ENCODE measurements at places on chromosomes 3 and 15.

DNA sequence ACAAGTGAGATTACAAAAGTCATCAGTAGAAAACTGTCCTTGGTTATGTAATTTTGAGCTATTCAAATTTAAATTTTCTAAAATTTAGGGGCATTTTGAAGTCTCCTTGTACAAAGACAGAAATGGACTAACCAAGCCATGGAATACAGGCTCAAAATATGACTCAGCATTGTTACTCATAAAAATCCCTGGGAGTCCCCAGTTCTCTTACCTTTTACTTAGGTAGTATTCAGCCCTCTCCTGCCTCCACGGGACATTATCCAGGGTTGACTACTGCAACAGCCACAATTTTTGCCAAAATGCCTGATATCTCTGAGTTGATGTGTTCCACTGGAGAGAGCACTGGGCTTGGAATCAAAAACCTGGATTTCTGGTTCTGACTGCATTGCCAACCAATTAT, 25.0 kb downstream of the CLDN18 start:
- DNase-seq, result no peak

DNA sequence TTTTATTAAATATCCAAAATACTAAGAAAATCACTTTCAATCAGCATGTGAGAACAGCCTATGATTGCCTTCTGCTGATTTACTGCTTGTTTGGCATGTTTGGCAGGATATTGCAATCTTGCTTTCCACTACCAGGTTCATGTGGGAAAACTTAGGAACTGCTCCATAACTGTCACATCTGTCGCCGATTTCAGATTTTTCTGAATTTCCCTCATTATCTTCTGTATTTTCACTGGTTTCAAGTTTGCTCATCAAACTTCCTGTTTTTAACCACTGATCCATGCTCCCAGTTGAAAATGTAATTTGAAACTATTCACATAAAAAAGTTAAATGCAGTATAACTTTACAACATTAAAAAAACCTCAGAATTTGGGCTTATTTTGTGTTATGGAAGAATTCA, 93.0 kb downstream of the NFKBIZ start:
- DNase-seq, result no peak

DNA sequence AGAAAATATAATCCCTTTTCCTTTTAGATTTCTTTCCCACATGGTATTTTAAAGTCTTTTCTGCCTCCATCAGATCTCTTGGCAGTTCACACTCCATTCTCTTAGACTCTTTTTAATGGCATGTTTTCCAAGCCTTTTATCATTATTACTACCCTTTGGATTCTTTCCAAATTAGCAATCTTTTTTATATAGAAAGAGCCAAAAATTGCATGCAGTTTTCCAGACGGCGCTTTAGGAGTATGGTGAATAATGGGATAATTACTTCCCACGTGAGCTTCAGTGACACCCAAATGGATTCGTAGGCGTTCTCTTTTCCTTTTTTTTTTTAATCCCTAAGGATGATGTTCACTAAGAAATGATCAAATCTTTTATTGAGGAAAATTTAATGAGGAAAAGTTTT, 354.8 kb upstream of the DNAJC19 start:
- DNase-seq, result no peak

GRCh38 chr15:90934256-90934948, 683 bp upstream of the UNC45A start:
- DNase-seq, result peak; percentile 79

DNA sequence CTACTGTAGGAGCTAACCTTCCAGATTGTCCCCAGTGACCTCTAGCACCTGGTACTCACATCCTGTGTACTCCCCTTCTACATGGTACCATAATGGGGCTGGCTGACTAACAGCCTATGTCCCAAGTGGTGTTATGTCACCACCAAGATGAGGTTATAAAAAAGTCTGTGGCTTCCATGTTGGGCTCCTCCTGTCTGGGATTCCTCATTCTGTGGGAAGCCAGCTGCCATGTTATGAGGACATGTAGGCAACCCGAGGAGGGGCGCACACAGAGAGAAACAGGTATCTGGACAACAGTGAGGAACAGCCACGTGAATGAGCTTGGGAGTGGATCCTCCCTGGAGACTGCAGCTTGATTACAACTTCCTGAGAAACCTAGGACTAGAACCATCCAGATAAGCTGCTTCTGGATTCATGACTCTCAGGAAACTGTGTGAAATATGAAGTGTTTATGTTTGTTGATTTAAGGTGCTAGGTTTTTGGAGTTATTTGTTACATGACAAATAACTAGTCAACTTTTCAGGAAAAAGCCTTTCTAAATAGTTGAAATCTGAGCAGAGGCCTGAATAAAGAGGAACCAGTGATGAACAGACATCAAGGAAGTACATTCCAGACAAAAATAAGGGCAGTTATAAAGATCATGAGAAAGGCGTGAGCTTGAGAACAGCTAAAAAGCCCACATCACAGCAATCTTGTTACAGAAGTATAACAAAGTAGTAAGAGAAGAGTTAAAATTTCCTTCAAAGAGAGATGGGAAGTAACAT, 21.7 kb downstream of the GOLIM4 start:
- DNase-seq, result no peak

DNA sequence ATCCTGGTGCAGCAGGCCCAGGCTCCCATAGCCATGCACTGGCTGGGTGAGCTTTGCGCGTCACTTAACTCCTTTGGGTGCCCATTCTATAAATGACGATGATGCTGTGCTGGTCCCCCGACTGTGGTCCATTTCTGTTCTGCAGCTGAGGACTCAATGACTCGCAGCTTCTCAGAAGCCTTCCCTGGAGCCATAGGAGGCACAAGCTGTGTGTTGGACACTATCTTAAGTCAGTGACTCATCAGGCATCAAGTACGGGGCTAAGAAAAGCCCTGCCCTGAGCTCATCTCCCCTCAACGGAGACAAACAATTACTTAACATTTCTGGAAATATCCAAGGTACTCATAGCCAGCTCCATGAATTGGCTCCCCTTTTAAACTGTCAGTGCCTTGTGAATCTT, 13.8 kb upstream of the MUSTN1 start:
- DNase-seq, result no peak

GRCh38 chr15:60787837-60788691, 309.1 kb upstream of the ICE2 start:
- no peak for DNase-seq

DNA sequence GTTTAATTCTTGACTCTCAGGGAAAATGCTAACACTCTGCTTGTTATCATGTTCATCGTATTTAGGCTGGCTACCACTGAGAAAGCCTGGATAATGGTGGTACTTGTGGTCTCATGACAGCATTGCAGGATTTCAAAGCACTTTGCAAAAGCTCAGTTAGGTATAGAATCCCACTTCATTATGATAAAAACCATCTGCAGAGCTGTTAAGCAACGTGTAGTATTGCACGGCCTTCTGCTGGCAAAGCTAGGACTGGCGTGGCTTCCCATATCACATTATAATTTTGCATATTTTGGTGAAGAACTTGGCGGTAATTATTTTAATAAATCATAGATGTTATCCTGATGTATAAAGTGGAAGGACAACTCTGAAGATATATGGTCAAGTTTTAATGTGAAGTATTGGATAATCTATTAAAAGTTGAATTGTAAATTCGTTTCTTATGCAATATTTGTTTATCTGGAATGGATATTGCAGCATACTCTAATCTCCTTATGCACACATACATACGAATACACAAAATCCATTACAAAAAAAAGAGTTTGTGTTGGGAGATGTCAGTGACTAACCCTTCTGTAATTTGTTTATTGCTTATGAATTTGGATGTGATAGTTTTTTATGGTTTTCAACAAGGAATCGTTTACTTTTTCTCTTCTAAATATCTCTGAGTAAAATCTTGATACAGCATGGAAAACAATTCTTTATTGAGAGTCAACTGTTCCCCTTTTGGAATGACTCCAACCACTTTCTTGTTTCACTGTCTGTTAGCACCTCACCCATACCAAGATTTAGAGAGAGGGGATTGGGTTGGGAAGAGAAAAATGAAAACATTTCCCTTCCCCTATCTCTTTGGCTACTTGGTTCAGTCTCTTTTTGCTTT, 9.2 kb downstream of the RAB8B start:
- no peak for DNase-seq

GRCh38 chr15:94141802-94142201, 89.6 kb upstream of the MCTP2 start:
- no peak for DNase-seq

- no peak for DNase-seq
These were observed 405.7 kb upstream of the MCTP2 start for GRCh38 chr15:93825682-93826081.

- DNase-seq, result no peak
These were observed 238.7 kb upstream of the P2RY1 start for GRCh38 chr3:152595975-152596821.

GRCh38 chr3:83011481-83011880, 1250.0 kb upstream of the GBE1 start:
- no peak for DNase-seq

DNA sequence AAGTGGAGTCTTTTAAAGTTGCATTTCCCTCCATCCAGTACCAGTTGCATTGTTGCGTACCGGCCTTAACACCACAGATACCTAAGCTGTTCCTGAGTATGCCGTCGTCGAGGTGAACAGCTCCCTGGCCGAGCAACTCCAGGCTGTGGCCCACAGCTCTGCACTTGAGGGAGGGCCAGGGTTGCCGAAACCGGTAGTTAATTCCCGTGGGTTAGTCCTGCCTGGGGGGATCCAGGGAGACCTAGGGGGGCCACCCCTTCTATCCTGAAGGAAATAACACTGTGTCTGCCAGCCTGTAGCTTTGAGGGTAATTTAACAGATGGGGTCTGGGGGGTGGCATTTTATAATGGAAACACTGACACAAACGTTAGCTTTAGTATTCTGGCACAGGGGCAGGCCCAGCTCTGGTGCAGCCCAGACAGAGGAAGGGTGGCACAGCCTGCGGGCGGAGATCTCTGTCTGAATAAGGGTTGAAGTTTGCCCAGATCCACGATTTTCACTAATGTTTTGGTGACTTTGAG, 60.8 kb downstream of the RGMA start:
- no peak for DNase-seq

DNA sequence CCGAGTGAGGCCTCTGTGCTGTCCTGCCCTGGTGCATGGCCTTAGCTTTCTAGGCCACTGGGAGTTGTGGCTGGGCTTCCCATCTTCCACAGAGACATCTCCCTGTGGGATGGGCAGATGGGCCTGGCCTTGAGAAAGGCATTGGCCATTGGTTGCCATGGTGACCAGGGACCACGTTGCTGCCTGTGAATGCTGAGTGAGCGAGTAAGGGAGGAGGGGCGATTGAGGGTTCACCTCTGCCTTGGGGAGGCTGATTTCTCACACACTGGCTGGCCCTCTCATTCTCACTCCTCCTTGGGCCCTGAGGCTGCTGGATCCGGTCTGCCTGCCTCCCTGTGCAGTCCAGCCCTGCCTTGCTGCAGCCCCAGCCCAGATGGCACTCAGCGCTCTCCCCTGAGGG, 26.4 kb upstream of the DOCK3 start:
- DNase-seq, result no peak

DNA sequence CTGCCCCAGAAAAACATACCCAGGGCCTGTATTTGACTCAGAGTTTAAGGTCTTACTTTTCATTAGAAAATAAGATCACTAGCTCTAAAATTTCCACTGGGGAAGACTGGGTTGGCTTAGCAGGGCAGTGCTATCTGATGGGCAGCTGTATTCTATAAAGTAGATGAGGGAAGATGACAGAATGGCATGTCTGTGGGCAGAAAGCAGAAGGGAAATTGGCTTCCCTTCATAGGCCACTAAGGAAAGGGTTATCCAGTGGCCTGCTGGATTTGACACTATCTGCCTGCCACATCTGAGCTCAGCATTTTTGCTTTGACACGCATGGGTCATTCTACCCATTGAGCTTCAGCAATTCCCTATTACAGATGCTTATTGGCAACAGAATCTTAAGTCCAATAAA, 461.3 kb upstream of the RASGRP1 start:
- no peak for DNase-seq

DNA sequence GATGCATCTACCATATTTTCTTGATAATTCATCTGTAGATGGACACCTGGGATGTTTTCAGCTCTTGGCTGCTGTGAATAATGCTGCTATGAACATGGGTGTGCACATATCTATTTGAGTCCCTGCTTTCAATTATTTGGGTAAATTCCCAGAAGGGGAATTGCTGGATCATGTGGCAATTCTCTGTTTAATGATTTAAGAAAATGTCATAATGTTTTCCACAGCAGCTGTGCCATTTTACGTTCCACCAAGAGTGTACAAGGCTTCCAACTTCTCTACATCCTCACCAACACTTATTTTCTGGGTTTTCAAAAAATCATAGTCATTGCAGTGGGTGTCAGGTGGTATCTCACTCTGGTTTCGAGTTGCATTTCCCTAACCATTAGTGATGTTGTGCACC, 64.4 kb downstream of the NSMCE3 start:
- no peak for DNase-seq

- no peak for DNase-seq
These were observed 157.9 kb downstream of the BBX start for GRCh38 chr3:107680698-107681097.

- no peak for DNase-seq
These were observed 34.3 kb upstream of the PARP14 start for GRCh38 chr3:122646146-122646988.

DNA sequence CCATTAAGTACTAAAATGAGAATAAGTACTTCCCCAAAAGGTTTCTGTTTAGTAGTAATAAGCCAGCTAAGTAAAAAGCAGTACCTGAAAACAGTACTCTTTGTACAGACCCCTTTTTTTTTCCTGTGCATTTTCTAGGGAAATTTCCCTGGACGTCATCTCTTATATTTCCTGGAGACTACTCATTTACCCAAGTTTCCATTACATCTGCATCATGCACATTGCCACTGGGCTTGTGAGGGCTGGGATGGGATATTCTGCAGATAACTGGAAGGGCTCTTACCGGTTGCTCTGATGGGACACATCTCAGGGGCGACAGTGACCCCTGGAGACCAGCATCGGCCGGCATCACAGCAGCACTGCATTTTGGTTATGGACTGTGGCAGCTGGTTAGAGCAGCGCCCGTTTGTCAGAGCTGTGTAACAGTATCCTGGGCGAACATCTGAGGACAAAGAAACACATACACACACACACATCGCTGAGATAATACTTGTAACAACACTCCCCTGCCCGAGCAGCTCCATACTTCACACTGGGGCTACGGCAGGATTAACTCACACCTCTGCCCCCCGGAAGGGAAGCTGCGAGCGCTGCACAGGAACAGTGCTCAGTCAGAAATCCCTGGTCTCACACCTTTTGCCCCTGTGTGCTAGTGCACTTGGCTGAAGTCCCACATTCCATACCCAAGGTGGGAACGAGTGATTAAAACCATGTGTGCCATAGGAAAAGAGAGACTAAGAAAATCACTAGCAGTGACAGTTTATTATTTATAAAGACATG, 124.9 kb downstream of the FBN1 start:
- no peak for DNase-seq

DNA sequence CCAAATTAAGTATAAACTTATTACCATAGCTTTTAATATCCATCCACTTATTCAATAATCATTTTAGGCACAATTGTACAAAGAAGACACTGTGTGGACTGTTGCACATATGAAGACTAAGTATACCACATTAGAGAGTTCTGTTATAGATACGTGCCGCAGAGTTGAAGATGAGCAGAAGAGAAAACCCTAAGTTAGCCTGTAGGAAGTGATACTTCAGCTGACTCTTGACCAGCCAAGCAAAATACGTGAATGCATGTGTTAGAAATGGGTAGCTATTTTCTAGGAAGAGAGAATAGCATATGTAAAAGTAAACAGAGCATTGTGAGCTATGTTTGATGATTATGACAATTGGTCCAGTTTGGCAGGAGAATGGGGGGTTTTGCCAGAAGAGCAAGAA, 272.0 kb upstream of the ATP11B start:
- DNase-seq, result no peak
